ENCODE measurements at places on chromosomes 16 and 17.
A peak's percentile ranks its signal among the peaks of the same experiment; 100 is the strongest.

- no peak for DNase-seq
These were observed 16.5 kb downstream of the NMT1 start for GRCh38 chr17:45077643-45078042.

- DNase-seq: no peak
These were observed 64.6 kb upstream of the CLEC18B start for GRCh38 chr16:74485916-74486315.

DNA sequence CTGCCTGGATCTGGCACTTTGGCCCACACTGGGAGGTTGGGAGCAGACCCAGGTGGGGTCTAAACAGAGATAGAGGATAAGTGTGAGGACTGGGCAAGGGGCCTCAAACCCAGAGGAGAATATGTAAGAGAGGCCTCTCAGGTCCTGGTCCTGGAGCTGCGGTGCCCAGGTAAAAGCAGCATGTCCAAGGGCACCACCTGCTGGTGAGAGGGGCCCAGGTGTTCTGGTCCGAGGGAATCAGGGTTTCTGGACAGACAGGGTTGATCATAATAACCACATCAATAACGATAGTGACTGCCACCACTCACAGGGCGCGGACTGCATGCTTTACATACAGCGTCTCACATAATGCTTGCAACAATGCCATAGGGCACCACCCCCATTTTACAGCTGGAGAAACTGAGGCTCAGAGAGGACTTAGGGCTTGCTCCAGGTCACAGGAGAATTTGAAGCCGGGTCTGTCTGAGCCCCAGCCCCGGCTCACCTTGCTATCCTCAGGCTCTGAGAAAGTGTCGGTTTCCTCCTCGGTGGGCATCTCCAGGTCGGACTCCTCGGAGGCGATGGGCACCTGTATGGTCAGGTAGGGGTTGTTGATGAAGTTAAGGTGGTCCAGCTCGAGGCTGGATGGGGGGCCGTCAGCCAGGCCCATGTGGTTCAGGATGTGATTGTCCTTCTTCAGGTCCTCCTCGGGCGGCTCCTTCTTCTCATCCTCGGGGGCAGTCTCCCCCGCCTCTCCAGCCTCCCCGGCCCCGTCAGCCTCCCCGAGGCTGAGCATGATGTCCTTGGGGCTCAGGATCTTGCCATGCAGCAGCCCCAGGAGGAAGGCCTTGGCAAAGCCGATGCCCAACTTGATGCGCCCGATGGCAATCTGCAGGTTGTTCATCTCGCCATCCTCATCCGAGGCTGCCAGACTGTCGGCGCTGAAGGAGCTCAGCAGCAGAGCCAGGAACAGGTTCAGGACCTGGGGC is 19.1 kb upstream of the CD79B start:
- peak; percentile 18 for DNase-seq

DNA sequence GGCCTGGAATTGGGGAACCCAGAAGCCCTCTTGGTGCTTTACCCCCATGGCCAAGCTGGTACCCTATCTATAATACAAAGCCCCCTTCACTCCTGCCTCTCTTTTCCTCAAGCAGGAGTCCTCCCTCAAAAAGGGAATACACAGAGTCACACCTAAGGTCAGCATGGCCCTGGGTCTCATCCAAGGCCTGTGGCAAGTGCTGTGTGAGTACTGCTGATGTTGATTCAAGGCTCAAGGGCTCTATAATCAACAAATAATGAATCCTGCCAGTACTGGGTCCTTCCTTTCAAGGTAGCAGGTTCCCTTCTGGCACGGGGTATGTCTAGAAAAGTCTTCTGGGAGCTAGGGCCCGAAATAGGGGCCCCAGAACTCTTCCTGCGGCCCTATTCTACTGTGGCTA is 187.3 kb downstream of the CYB561 start:
- no peak for DNase-seq

DNA sequence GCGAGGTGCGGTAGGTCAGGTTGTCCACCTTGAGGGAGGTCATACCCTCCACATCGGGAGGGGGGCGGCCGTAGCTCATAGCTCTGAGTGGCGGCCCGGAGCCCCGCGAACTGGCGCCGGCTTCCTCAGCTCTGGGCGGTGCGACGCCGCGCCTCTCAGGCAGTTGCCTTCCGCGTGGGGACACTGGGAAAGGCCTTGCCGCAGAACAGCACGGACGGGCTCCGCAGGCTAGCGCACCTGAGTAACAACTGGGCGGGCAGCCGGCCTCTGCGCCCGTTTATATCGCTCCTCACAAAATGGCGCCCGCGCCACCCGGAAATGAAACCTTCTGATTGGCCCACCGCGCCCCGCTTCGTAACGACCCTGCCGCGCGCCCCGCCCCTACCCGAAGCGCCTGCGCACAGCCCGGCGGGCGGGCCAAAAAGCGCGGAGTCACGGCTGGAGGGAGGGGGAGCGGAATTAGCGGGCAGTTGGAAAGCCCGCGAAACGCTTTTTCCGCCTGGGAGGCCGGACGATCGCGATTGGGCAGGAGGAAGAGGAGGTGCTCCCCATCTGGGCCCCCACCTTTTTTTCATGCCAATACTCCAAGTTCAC is at the start of gene SRSF2:
Gene SRSF2, minus strand, starts transcription at position 250 of the 594 bp plus-strand sequence. Its CDS starts 171 bp downstream, at position 79.
- DNase-seq: peak; percentile 97

DNA sequence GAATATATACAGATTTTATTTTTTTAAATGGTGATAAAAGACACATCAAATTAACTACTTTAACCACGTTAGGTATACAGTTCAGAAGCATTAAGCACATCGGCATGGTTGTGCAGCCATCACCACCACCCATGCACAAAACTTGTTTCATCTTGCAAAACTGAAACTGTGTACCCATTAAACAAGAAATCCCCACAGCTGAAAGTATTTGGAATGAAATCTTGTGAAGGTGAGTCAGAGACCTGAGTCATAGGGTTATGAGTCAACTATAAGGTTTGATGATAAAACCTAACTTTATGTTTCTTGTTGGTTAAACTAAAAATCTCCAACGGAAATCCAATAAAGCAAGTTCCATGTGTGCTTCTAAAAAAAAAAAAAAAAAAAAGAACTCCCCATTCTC is 561.6 kb upstream of the PSMD7 start:
- no peak for DNase-seq

GRCh38 chr16:4381072-4381934 is 9.7 kb downstream of the VASN start:
- DNase-seq: no peak

GRCh38 chr17:33639103-33639880 is 346.2 kb upstream of the ASIC2 start:
- DNase-seq: no peak

- no peak for DNase-seq
These were observed 4.7 kb downstream of the VAC14 start for GRCh38 chr16:70796301-70796700.

DNA sequence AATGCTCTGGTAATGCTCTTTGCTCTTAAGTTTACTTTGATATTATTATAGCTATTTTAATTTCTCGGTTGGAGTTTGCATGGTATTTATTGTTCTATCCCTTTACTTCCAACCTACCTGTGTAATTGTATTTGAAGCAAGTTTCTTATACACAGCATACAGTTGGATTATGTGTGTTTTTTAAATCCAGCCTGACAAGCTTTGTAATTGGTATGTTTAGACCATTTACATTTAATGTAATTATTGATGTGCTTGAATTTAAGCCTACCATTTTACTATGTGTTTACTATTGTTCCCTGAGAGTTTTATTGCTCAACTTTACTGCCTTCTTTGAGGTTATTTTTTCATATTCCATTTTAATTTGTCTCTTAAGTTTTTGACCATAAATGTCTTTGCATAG is 35.7 kb downstream of the ACSF3 start:
- DNase-seq: no peak

Data from stimulated activated CD4-positive, alpha-beta T cell treated with anti-CD3 and anti-CD28 coated beads, Interleukin-4, amount 100 ng/mL, for 1 hour (primary cell).